ENCODE measurements at places on chromosomes 13 and 19.

- DNase-seq = no peak
These were observed 64.1 kb upstream of the ADGRE5 start for GRCh38 chr19:14317157-14317556.

DNA sequence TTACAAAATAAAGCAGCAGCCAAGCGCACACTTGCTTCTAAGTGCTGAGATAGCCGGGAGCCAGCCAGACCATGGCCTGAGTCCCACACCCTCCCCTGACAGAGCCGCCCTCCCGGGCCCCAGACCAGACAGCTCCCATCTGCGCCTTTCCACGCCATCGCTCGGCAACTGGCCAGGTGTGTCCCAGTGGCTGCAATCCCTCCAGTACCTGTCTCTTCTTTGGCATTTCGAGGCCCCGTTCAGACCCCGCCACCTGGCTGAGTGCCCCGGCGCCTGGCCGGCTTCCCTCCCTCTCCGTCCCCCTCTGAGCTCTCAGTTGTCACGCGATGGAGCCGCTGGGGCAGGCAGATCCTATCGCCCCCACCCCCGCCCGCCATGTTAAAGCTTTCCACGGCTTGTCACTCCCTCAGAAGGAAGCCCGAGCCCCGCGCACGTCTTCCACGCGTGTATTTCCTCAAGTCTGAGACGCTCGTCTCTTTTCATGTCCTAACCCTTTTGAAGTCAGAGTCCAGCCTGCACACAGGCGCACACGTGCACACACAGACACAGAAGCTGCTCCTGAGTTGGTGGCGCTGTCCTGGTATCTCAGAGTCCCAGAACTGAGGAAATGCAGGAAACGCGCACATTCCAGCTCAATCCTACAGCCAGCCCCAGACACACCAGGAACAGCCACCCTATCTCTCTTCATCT is 7.9 kb downstream of the MLLT1 start:
- no peak for DNase-seq

DNA sequence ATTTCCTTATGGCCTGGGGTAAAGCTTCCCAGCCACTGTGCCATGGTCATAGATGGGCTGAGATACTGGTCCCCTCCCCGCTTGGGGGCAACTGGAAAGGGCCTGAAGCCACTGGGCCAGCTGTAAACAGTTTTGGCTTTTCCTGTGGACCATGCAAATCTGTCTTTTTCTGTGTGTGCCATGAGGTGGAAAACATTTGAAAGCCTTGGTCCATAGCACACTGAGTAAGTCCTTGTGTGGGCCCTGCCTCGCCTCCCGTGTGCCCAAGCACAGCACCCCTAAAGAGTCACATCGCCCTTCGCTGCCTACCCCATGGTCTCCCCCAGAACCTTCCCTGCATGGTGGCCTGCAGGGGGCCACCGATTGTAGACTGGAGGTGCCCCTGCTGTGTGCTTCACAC is 52.3 kb upstream of the GPR183 start:
- DNase-seq = no peak

GRCh38 chr13:58630794-58631193 is 999.2 kb downstream of the PCDH17 start:
- no peak for DNase-seq

DNA sequence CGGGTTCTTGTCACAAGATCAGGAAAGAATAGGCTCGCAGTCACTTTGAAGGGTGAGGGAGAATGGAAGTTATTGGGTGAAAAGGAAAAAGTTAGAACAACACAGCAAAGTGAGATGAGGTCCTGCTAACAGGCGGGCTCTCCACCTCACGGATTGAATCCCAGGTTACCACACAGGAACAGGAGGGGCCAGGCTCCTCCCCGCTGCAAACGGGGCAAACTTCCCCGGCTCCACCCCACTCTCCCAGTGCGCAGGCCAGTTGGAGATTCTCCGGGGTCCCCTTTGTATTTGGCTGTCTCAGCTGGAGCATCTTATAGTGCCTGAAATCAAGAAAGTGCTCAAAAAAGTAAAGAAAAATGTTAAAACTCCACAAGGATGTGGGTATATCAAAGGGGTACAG is 78.3 kb upstream of the IPO5 start:
- DNase-seq = no peak

GRCh38 chr19:50238043-50238442 is 34.6 kb downstream of the MYH14 start:
- DNase-seq = no peak
